ENCODE measurements at places on chromosomes 4 and X.

DNA sequence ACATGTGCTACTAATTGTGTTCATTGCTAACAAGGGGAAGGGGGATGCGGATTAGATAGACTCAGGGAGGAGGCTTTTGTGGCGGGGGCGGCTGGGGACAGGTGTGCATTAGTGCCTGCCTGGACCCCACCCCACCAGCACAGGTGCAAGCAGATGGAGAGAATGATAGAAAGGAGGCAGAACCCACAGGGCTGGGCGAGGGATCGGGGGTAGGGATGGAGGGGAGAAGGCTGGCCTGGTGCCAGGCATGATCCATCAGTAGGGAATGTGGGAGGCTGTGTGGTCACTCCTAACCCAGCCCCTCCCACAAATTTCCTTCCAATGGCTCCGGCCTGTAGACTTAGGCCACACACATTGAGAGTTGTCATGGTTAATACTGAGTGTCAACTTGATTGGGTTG lies 30.5 kb upstream of the CRMP1 start:
- no peak for DNase-seq

DNA sequence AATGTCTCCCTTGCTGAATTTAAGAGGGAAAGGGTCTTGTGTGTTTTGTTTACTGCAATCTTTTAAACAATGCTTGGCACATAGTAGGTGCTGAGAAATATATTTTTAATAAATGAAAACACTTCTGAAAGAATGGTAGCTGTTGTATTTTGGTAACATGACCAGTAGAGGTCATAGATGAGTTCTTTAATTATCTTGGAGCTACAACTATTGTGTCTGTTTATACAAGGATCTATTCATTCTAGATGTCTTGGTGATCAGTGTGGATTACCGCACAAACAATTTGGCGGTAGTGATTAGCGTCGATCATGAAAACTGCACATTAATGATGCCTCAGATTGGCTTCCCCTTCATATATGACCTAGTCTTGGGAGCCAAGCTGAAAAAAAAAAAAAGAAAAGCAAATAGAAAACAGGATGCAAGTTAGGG lies 21.4 kb upstream of the SCRG1 start:
- peak; percentile 20 for DNase-seq

- DNase-seq = no peak
These were observed 14.4 kb downstream of the IL21 start for GRCh38 chr4:122606364-122607043.

DNA sequence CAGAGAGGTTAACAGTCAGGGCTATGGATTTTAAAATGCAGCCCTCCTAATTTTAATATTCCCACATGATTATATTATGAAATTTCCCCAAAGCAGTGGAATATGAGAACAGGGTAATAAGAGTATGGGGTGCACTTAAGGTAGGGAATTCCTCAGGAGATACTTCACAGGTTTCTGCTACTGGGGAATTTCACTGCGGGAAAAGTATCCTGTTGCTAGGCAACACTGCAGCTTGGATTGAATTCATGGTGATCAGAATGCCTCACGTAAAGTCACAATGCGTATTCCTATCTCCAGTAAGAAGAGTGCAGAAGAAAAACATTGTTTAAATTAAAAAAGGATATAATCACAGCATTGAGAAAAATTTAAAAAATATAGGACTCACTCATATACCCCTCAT lies 398.1 kb upstream of the RPS6KA3 start:
- no peak for DNase-seq

- no peak for DNase-seq
These were observed 16.6 kb upstream of the HPGD start for GRCh38 chr4:174538876-174539250.

GRCh38 chr4:98448908-98449307 lies 187.7 kb downstream of the RAP1GDS1 start:
- DNase-seq = peak; percentile 48

GRCh38 chr4:110516106-110516922 lies 40.4 kb downstream of the ENPEP start:
- DNase-seq = peak; percentile 69

DNA sequence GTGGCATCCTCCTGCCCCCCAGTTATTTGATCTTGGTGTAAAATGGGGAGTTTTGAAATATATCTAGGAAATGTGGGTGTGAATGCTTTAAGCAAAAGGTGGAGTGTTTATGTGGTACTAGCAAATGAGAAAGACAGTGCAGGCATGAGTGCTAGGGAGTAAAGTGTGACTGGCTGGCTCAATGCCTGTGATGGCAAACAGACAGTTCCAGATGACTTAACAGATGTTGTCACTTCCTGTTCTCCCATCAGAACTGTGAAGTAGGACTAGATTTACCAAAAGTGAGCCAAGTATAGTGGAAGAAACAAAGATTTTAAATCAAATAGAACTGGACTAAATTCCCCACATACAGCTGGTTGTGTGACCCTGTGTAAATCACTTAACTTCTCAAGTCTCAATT lies 8.4 kb upstream of the AMOT start:
- peak; percentile 8 for DNase-seq

DNA sequence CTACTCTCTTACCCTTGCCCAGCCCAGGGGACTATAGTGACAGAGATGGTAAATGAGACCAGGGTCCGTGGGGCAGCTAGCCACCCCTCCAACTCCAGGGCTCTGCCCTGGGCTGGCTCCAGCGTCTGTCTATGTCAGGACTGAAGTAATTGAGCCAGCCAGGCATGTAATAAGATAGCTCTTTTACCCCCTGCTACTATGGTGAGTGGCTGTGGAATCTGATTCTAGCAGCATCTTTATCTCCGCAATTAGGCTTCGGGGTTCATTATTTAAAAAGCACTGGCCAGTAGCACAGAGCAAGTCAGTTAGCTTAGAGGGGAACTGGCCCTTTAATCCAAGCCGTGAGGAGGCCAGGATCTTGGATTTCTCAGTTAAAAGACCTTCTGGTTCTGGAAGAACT lies 123.3 kb upstream of the RAI2 start:
- no peak for DNase-seq

- DNase-seq = no peak
These were observed 197.2 kb downstream of the GPM6A start for GRCh38 chr4:175614890-175615289.

DNA sequence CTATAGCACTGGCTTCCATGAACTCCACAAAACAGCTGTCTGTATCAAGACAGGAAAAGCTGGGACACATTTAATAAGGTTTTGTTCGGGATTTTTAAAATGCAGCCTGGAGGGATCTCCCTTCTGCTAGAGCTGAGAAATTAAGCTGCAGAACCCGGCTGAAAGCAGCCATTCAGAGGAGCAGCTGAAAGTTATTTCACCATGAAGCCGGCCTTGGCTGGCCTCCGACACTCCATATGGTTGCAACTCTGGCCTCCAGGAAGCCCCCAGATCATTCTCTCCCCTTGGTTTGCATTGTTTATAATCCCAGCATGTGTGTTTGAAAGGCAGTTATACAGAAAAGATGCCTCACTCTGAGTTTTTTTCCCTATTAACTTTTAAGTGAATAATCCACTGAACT lies 239.4 kb downstream of the SPATA18 start:
- DNase-seq = no peak

DNA sequence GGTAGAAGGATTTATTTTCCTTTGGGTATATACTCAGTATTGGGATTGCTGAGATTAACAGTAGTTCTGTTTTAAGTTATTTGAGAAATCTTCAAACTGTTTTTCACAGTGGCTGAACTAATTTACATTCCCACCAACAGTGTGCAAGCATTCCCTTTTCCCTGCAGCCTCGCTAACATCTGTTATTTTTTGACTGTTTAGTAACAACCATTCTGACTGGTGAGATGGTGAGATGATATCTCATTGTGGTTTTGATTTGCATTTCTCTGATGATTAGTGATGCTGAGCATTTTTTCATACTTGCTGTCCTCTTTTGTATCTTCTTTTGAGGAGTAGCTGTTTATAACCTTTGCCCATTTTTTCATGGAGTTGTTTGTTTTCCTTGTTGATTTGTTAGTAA lies 457.8 kb downstream of the TRAM1L1 start:
- no peak for DNase-seq

DNA sequence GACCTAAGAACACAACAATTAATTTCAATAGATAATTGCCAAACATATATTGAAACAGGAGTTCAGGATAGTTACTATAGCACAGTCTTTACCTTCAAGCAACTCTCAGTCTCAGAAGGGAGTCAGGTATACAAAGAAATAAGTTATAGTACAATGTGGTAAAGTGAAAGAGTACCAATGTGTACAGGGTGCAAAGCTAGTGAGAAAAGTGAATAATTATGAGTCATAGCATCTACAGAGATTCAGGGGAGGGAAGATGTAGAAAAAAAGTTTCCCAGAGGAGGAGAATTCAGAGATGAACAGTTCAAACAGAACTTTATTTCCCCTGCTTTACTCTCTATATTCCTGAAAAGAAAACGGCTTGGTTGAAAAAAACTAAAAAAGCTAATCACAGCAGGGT lies 22.7 kb upstream of the DKK2 start:
- DNase-seq = no peak
